D721Med (cell line): ENCODE measurements at places on chromosomes 12 and 14.

- no peak for DNase-seq
These were observed 20.6 kb downstream of the SBNO1 start for GRCh38 chr12:123344086-123344485.

DNA sequence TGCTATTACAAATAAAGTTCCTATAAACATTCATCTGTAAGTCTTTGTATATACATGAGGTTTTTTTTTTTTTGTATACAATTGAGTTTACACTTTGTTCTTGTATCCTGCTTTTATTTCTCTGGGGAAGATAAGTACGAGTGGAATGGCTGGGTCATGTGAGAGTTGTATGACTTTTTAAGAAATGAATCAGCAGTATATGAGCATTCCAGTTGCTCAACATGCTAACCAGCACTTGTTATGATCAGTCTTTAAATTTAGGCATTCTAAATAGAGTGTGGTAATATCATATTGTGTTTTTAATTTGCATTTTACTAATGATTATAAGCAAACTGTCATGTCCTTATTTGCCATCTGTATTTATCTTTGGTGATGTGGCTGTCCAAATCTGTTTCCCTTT, 44.7 kb upstream of the AMIGO2 start:
- no peak for DNase-seq

- no peak for DNase-seq
These were observed 65.1 kb upstream of the KTN1 start for GRCh38 chr14:55514819-55515490.

- no peak for DNase-seq
These were observed 20.6 kb upstream of the ST8SIA1 start for GRCh38 chr12:22355011-22355580.

- DNase-seq, result no peak
These were observed 22.8 kb downstream of the TMEM19 start for GRCh38 chr12:71708658-71709057.
